ENCODE measurements at places on chromosomes 5 and 9. TPM values are rescaled to one million over a fixed set of nuclear protein-coding genes. Genes with fewer than 3 reads are reported as not detected.

GRCh38 chr9:27053369-27054022 is 48.0 kb upstream of the LRRC19 start:
- no peak for DNase-seq

GRCh38 chr5:97135868-97136267 is 6.5 kb downstream of the LIX1 start:
- no peak for DNase-seq

The NEUROG1 gene
- not detected for total RNA-seq

The NUTM2G gene
- total RNA-seq, result not detected

Measured in HT1080 (cell line).